ENCODE measurements at places on chromosomes 7 and 10.
A peak's percentile ranks its signal among the peaks of the same experiment; 100 is the strongest.

DNA sequence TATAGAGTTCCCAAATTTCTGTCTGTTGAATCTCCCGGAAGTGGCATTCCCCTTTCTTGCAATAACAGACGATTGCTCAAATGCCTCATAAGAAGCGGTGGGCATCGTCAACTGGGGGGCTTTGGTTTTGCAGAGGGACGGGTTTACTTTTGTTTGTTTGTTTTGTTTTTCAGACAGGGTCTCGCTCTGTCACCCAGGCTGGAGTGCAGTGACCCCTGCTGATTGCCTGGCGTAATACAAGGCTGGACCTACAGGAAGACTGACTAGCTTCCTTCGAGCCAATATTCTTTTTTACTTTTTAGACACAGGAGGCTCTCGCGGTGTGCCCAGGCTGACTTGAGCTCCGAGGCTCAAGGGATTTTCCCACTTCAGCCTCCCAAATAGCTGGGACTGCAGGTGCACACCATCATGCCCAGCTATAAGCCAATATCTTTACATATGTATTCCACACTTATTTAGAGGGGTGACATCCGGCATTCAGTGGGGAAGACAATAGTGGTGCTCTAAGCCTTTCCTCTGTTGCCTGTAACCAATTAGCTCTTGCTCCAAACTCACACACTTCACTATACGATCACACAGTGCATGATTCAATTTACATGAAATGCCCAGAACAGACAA lies 58.1 kb downstream of the FHIP2A start:
- no peak for DNase-seq

- DNase-seq: no peak
These were observed 178.1 kb upstream of the GRB10 start for GRCh38 chr7:50960621-50961310.

- DNase-seq: peak; percentile 52
These were observed 3.2 kb upstream of the IGFBP3 start for GRCh38 chr7:45924283-45924682.

- DNase-seq: no peak
These were observed 500 bp downstream of the CUL1 start for GRCh38 chr7:148699024-148699781.

GRCh38 chr10:95254629-95255028 lies 36.2 kb downstream of the PDLIM1 start:
- DNase-seq: no peak

GRCh38 chr7:87231711-87232110 lies 12.2 kb upstream of the TMEM243 start:
- no peak for DNase-seq

GRCh38 chr7:148210804-148211325 lies 379.7 kb upstream of the C7orf33 start:
- no peak for DNase-seq

- no peak for DNase-seq
These were observed 30.1 kb downstream of the TSPAN14 start for GRCh38 chr10:80484243-80484642.

DNA sequence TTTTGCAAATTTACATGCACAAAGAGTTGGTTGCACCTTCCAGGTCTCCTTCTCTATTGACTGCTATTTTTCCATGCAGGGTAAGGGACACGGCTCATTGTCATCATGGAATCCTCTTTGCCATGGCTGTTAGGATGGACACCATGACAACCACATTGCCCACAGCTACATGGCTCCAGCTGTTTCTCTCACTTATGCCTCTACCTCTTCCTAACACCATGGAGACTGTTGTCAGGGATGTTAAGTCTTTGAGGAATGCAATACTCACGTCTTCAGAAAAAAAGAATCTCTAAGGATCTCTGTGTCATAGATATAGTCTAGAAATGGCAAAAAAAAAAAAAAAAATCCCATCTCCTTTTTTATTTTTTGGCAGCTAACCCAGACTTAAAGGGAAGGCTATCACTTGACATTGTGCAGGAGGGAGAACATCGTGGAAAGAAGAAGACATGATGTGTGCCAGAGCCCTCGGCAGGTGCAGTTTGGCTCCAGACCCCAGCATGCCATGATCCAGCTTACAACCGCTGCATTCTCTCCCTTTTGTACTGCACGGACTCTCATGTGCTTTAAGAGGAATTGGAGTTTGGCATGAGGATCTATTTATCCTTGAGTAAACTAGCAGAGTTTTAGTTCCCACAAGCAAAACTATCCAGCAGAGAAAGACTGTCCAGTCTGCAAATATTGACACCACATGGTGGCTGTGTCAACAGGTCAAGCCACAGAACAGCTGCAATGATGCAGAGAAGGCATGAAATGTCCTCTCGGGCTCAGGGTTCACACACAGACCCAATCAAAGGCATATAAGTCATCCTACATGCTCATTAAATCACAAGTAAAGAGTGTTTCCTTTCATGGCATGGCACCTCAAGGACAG lies 70.8 kb downstream of the FRMD4A start:
- DNase-seq: no peak

Measured in non-pigmented ciliary epithelial cell (primary cell).